CD8-positive, alpha-beta memory T cell (primary cell): ENCODE measurements at places on chromosomes 7 and 10.

DNA sequence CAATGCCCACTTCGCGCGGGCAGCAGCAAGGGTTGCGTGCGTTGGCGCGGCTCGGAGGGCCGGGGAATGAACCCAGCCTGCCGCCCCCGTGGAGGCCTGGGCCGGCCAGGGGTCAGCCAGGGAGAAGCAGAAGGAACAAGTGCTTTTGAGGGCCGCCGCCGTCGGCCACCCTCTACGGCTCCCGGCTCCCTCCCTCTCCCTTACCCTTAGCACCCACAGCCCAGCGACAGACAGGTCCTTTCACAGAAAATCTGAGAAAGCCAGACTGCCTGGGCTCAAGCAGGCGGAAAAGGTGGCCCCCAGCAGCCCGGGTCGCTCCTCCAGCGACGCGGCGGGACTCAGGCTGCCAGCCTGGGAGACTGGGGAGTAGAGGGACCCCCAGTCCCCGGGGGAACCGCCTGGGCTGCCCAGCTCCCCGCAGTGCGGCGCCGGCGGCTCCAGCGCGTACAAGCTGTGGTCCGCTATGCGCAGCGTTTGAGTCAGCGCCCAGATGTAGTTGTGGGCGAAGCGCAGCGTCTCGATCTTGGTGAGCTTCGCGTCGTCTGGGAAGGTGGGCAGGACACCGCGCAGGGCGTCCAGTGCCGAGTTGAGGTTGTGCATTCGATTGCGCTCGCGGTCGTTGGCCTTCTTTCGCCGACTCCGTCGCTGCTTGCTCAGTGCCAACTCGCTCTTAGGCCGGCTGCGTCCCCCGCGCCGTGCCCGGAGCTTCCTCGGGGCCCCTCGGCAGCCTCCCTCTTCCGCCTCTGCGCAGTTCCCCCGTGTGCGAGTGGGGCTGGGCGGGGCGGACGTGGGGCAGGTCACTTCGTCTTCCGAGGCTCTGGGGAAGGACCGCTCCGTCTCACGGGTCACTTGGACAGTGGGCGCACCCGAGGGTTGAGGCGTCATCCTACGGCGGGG is 815 bp downstream of the NEUROG3 start:
- peaks cover 20% of the 10 kb centered on the region for H3K4me1 ChIP-seq
- H3K4me3 ChIP-seq, result peak overlapping the region; percentile 45
- DNase-seq, result no peak
- H3K36me3 ChIP-seq, result no peaks in the 10 kb centered on the region
- no peak overlapping the region for H3K27ac ChIP-seq

DNA sequence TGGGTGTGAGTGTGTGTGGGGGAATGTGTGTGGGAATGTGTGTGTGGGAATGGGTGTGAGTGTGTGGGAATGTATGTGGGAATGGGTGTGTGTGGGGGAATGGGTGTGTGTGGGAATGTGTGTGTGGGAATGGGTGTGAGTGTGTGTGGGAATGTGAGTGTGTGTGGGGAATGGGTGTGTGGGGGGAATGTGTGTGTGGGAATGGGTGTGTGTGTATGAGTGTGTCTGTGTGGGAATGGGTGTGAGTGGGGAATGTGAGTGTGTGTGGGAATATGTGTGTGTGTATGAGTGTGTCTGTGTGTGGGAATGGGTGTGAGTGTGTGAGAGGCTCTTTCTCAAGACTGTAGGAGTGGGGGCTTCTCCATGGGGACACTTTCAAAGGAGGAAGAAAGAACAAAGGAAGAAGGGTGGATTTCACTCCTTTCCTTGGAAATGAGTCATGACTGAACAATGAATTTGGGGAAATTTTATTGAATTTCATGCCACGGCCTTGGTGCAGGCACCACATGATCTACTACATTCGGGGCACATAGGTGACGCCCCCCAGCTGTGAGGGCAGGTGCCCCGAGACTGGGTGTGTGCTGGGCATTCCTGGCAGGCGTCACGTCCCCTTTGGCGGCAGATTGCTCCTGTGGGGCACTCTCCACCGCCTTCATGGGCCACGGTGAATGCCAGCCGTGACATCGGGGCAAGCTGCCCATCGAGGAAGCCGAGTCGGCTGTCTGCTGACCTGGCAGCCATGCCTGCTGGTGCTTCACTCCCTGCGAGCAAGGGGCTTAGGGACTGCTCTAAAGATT is 88.8 kb upstream of the INSIG1 start:
- no peaks in the 10 kb centered on the region for H3K36me3 ChIP-seq
- no peak overlapping the region for H3K4me3 ChIP-seq
- H3K27me3 ChIP-seq, result no peaks in the 10 kb centered on the region
- no peak overlapping the region for H3K27ac ChIP-seq

GRCh38 chr10:111035542-111035941 is 41.3 kb upstream of the ADRA2A start:
- H3K4me1 ChIP-seq, result no peaks in the 10 kb centered on the region
- no peak overlapping the region for H3K4me3 ChIP-seq
- no peaks in the 10 kb centered on the region for H3K27me3 ChIP-seq

GRCh38 chr10:7491949-7492659 is 81.3 kb upstream of the SFMBT2 start:
- no peaks in the 10 kb centered on the region for H3K36me3 ChIP-seq
- H3K27me3 ChIP-seq, result no peaks in the 10 kb centered on the region
- no peak for DNase-seq
- H3K27ac ChIP-seq, result no peak overlapping the region
- peaks cover 38% of the 10 kb centered on the region for H3K4me1 ChIP-seq
- H3K4me3 ChIP-seq, result no peak overlapping the region

DNA sequence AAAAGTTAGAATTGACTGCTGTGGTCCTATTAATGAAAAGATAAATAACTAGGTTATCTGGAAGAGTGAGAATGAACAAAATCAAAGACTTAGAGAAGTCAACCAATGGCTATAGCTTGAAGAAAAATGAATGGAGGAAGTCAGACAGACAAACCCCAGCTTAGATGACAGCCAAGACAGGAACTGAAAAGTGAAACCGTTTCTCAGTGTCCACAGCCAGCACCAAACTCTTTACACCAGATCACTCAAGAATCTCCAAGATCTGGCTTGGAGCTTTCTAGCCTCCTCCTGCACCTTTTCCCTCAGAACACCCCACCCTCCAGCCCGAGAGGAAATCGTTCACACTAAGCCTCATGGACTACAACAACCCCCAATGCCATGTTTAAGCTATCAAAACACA is 167.0 kb downstream of the SFMBT2 start:
- peaks cover 13% of the 10 kb centered on the region for H3K4me1 ChIP-seq
- H3K27ac ChIP-seq, result no peak overlapping the region
- H3K4me3 ChIP-seq, result no peak overlapping the region
- DNase-seq, result no peak
- H3K27me3 ChIP-seq, result no peaks in the 10 kb centered on the region

DNA sequence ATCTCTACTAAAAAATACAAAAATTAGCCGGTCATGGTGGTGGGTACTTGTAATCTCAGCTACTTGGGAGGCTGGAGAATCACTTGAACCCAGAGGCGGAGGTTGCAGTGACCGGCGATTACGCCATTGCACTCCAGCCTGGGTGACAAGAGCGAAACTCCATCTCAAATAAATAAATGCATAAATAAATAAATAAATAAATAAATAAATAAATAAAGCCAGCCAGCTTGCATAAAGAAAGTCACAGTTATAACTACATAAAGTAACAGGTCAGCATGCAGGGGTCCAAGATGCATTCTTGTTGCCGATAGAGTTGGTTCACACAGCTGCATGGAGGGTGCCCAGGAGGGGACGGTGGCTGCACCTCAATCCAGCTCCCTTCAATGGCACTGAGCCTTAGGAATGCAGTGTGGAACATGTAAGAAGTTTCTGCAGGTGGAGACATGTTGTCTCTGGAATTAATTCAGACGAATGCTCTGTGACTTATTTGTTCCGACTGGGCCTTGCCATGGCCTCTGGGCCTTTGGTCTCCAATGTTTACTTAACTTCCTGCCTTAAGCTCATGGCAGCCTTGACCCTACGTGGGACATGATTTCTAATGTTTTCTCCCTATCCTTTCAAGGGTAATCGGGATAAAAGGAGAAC is 159.6 kb upstream of the PRKCQ start:
- H3K4me3 ChIP-seq, result no peak overlapping the region
- H3K27ac ChIP-seq, result no peak overlapping the region
- H3K4me1 ChIP-seq, result no peaks in the 10 kb centered on the region
- peaks cover 10% of the 10 kb centered on the region for H3K27me3 ChIP-seq
- DNase-seq, result no peak

DNA sequence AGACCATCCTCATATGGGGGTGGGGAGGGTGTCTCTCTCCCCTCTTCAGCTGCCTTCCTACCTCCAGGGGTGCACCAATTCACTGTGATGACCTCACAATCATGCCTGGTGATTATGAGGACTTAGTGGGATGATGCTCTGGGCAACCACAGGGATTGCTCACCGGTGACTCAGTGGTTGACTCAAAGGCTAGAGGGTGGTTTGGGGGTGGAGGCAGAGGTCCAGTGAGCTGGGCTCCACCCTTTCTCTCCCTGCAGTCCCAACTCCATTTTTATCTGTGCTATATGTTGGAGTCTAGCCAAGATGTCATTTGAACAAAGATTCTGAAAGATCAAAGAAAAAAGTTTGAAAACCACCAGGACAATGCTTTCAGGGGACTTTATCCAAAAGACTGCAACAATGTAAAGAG is 286.9 kb downstream of the KCNMA1 start:
- no peaks in the 10 kb centered on the region for H3K4me1 ChIP-seq
- no peak for DNase-seq
- H3K27ac ChIP-seq, result no peak overlapping the region
- no peak overlapping the region for H3K4me3 ChIP-seq
- H3K27me3 ChIP-seq, result no peaks in the 10 kb centered on the region
